ENCODE measurements at places on chromosomes 7 and 10.

GRCh38 chr7:29090836-29091601, 55.3 kb downstream of the CPVL start:
- H3K36me3 ChIP-seq: no peaks in the 10 kb centered on the region
- DNase-seq: no peak
- peak overlapping the region; percentile 37 for H3K4me3 ChIP-seq
- H3K4me1 ChIP-seq: peaks cover 27% of the 10 kb centered on the region
- no peaks in the 10 kb centered on the region for H3K27me3 ChIP-seq
- H3K27ac ChIP-seq: peak overlapping the region; percentile 72

DNA sequence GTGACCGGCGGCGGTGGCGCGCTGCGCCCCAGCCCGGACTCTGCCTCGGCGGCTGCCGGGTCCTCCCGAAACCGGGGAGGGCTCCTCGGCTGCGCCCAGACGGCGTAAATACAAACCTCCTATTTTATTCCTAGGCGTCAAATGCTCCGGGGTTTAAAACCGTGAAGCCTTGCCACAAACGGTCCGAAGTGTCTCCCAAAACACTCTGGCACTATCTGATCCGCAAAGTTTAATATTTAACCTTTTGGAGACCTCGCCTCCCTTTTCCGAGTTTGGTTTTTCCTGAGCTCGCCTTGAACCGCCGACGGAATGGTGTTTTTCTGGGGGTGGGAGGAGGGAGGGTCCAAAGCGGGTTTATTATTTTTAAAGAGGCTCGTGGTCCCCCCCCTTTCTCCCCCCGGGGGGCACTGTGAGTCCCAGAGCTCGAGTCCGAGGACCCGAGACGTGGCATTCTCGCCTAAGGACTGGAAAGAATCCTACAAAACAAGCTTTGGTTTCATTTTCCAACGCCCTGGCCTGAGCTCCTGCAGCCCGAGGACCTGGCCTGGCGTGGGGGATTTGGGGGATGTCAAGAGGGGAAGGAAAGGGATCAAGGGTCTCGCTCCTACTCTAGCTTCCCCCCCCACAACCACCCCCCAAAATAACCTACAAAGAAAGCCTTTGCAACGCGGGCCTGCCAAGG, 1.8 kb downstream of the TNRC18 start:
- H3K4me3 ChIP-seq: peak overlapping the region; percentile 83
- DNase-seq: peak; percentile 78
- no peaks in the 10 kb centered on the region for H3K27me3 ChIP-seq
- H3K4me1 ChIP-seq: peaks cover 26% of the 10 kb centered on the region
- H3K36me3 ChIP-seq: no peaks in the 10 kb centered on the region

DNA sequence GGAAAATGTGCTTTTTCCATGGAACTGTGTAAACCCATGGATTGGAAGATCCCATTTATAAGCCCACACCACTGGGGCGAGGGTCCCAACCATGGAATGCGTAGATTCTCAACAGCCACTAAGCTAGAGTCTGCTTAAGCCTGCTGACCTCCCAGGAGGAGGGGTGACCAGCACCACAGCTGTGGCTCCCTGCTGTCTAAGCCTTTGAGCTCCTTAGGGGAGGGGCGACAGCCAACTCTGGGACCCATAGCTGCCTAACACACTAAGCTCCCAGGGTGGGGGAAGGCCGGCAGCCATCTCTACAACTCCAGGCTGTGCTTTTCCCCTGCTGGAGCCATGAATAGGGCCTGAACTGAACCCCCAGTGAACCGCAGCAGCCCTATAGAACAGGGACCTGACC, 249.8 kb upstream of the HPS1 start:
- H3K36me3 ChIP-seq: no peaks in the 10 kb centered on the region
- no peak overlapping the region for H3K27ac ChIP-seq
- no peak for DNase-seq
- H3K27me3 ChIP-seq: no peaks in the 10 kb centered on the region
- H3K4me3 ChIP-seq: no peak overlapping the region

- no peak overlapping the region for H3K4me3 ChIP-seq
- no peaks in the 10 kb centered on the region for H3K27me3 ChIP-seq
- no peak overlapping the region for H3K27ac ChIP-seq
- DNase-seq: no peak
- H3K4me1 ChIP-seq: no peaks in the 10 kb centered on the region
Measured at GRCh38 chr7:33554046-33554445, 351.3 kb upstream of the BMPER start.

DNA sequence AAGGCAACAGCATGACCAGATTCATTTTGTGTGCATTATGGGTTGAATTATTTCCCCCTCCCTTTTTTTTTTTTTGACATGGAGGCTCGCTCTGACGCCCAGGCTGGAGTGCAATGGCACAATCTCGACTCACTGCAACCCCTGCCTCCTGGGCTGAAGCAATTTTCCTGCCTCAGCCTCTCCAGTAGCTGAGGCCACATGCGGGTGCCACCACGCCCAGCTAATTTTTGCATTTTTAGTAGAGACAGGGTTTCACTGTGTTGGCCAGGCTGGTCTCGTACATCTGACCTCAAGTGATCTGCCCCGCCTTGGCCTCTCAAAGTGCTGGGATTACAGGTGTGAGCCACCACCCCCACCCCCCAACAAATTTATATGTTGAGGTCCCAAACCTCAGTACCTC, 42.0 kb downstream of the ZNF783 start:
- no peak overlapping the region for H3K4me3 ChIP-seq
- no peak overlapping the region for H3K27ac ChIP-seq
- no peaks in the 10 kb centered on the region for H3K4me1 ChIP-seq
- H3K36me3 ChIP-seq: no peaks in the 10 kb centered on the region
- DNase-seq: no peak

- H3K4me3 ChIP-seq: no peak overlapping the region
- H3K4me1 ChIP-seq: peaks cover 6% of the 10 kb centered on the region
- no peaks in the 10 kb centered on the region for H3K27me3 ChIP-seq
- peaks cover 7% of the 10 kb centered on the region for H3K36me3 ChIP-seq
- DNase-seq: no peak
Measured at GRCh38 chr10:129704786-129705525, 237.9 kb downstream of the MGMT start.

DNA sequence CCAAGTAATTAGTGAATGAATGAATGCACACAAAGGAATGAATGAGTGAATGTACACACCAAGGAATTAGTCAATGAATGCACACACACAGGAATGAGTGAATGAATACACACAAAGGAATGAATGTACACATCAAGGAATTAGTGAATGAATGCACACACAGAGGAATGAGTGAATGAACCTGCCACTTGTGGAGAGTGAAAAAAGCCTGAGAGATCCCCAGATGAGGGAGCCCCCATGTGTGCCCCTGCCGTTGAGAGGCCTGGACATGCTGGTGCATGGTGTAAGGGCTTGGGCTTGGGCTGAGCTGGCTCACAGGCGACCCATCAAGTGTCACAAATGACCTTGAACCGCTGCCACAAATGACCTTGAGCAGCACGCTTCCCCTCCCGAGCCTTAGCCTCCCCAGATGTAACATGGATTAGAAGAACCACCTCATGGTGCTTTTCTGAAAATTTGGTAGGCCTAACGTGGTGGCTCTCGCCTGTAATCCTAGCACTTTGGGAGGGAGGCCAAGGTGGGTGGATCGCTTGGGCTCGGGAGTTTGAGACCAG, 46.2 kb downstream of the GTF2IRD1 start:
- no peak overlapping the region for H3K4me3 ChIP-seq
- no peak overlapping the region for H3K27ac ChIP-seq
- no peaks in the 10 kb centered on the region for H3K27me3 ChIP-seq
- no peaks in the 10 kb centered on the region for H3K4me1 ChIP-seq
- no peak for DNase-seq
- H3K36me3 ChIP-seq: no peaks in the 10 kb centered on the region

DNA sequence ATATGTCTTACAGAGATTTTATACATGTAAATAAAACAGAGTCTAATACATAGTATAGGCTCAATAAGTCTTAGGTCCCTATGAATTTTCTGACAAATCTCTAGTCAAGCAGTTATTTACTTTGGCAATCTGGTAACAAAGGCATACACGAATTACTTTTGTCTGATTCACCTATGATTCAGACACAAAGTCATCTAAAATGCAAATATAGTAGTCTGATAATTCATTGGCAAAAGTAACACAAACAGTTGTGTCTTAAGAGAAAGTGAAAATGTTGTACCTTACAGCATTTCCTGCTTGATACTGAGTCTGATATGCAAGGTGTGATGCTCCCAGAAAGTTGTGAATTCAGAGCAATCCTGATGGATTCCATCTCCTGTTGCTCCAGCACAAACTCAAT, 209.4 kb upstream of the PRSS1 start:
- no peaks in the 10 kb centered on the region for H3K27me3 ChIP-seq
- H3K4me3 ChIP-seq: no peak overlapping the region

DNA sequence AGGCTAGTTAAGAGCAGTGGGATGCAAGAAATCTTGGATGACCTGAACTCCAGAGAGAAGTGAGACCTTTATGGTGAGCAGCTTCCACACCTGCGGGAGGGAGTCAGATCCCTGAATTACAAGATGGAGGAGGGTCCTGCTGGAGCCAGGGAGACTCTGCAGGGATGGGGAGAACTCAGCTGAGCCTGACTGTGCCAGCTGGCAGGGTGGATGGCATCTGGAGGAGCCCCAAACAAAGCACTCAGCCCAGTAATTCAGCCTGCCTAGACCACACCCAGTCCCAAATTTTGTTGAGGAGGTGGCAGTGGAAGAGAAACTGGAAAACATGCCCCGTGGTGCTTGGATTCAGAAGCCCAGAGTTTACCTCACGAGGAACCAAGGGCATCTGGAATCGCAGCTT, 208.2 kb downstream of the WDR11 start:
- no peaks in the 10 kb centered on the region for H3K27me3 ChIP-seq
- H3K4me3 ChIP-seq: no peak overlapping the region
- H3K36me3 ChIP-seq: no peaks in the 10 kb centered on the region
- no peak overlapping the region for H3K27ac ChIP-seq
- DNase-seq: no peak
- H3K4me1 ChIP-seq: no peaks in the 10 kb centered on the region
